ENCODE measurements at places on chromosomes 4 and X.

GRCh38 chr4:7701866-7702649 lies 237.6 kb downstream of the AFAP1 start:
- DNase-seq: no peak

DNA sequence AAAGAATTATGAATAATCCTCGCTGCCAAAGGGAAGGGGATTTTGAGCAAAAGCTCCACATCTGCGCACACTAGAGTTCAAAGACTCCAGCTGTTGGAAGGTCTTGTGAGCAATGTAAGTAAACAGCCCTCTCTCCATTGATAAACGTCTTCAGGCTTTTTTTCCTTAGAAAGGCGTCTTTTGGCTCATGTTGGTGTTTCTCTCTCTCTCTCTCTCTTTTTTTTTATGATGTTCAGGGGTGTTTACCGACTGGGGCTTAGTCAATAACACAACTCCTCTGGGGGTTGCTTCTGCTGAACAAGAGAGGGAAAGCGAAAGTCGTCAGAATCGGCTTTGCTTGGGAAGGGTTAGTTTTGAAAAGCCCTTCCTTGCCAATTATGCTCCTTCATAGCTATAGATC lies 53.2 kb upstream of the C1QTNF7 start:
- DNase-seq: no peak

DNA sequence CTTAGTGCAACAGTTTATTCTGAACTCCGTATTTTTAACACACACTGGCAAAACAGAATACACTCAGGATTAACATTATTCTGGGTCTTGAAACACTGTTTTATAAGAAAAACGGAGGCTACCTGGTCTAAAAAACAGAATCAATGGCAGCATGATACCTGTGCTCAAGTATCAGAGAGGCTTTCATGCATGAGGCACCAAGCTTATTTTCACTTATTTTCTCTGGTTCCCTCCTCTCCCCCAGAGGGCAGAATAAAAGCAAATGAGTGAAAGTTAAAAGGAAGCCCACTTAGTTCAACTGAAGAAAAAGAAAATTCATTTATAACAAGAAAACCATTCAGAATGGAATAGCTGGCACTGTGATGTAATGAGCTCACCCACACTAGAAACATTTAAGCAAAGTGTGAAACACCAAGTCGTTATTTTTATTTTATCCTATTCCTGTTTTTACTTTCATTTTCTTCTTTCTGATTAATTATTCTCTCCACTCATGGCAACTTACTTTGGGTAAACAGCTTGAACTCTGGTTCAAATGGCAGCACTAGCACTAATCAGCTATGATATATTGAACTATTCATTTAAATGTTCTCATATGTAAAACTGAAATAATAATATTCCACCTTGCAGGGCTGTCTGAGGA lies 211.8 kb downstream of the PPP3CA start:
- DNase-seq: no peak

DNA sequence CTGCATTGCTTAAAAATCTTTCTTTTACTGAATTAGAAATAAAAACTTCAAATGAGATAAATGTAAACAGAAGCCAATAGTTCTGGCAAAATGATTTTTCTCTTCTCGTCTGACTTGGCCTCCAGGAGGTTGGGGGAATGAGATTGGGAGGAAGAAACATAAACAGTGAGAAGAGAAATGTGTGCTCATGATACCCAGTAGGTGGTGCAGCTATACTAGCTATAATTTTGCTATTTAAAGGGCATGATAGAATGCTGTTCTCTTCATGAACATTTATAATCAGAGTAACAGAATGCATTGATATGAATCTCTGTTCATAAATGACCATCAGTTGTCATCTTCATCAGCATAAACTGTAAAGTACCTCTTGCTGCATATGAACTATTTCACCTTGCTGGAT lies 85.5 kb downstream of the TACR3 start:
- no peak for DNase-seq

- DNase-seq: peak; percentile 19
These were observed 44.9 kb downstream of the ZNF182 start for GRCh38 chrX:47958761-47959342.

- DNase-seq: no peak
These were observed 761.4 kb downstream of the CCSER1 start for GRCh38 chr4:90888571-90888970.

DNA sequence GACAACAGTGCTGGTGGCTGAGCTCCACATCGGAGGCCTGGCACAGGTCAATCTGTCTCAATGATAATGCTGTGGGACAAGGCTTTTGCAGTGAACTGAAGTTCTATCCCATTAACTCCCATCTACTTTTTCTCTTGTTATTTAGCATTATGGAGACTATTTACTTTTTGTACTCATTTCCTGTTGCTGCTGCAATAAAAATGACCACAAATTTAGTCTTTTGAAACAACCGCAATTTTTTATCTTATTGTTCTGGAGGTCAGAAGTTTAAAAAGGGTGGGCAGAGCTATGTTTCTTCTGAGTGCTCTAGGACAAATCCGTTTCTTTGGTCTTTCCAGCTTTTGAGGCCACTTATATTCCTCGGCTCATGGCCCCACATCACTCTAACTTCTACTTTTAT lies 111.0 kb upstream of the PITX2 start:
- peak; percentile 82 for DNase-seq

GRCh38 chrX:107940095-107940494 lies 42.1 kb downstream of the TEX13B start:
- peak; percentile 28 for DNase-seq

- DNase-seq: no peak
These were observed 82.0 kb upstream of the CPEB2 start for GRCh38 chr4:14920237-14920636.

DNA sequence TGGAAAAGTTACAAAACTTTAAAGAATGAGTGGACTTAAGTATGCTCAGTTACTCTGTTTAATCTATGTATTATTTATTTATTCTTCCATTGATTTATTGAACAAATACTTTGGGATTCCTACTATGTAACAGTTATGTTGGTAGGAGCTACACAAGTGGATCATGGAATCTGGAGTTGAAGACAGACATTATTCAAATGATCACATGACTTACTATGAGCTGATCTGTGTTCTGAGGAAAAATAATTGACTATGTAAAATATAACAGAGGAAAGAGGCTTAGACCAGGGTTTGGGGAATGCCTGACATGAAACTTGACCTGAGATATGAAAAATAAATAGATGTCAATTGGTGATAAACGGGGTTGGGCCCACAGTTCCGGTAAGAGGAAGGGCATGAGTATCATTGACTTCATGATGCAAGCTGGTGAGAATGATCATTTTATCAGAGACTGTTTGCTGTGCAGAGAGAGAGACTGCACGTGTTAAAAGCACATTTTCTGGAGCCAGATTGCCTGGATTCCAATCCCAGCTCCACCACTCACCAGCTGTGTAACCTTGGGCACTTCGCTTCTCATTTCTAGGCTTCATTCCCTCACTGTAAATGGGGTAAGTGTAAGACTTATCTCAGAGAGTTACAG lies 179.0 kb downstream of the SPCS3 start:
- DNase-seq: peak; percentile 15

GRCh38 chr4:168981460-168981859 lies 28.6 kb downstream of the CBR4 start:
- no peak for DNase-seq

DNA sequence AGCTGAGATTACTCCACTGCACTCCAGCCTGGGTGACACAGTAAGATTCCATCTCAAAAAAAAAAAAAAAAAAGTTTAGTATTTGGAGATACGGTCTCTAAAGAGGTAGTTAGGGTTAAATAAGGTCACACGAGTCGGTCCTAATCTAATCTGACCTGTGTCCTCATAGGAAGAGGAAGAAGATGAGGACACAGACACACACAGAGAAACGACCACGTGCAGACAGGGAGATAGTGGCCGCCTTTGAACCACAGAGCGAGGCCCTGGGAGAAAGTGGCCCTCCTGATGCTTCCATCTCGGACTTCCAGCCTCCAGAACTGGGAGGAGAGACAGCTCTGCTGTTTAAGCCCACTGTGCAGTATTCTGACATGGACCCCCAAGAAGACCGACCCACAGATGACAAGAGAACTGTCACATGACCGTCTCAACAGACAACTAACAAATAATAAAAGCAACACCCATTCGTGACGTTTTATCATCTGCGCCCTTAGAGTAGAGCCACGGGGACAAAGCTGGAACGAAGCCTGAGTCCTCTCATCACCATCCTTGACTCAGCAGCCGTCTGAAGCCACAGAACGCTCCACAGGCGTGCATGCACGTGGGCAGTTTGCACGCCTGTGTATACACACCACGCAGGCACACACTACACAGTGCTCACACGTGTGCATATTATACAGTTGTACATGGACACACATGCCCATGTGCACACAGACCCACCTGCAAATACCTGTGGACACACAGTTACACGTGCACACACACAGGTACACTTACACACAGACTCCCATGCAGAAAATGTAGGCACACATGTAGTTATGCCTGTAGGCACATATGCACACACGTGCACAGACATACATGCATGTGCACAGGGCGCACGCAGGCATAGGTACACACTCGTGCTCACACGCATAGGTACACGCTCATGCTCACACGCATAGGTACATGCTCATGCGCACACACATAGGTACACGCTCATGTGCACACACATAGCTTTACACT lies 51.7 kb downstream of the FAM53A start:
- DNase-seq: no peak

GRCh38 chr4:37450309-37450708 lies 205.8 kb downstream of the NWD2 start:
- no peak for DNase-seq

GRCh38 chrX:40471965-40472648 lies 108.7 kb upstream of the ATP6AP2 start:
- no peak for DNase-seq

GRCh38 chr4:73221734-73222133 lies 36.9 kb downstream of the ANKRD17 start:
- DNase-seq: no peak

- peak; percentile 19 for DNase-seq
These were observed 38.4 kb upstream of the ARSD start for GRCh38 chrX:2967584-2967983.

DNA sequence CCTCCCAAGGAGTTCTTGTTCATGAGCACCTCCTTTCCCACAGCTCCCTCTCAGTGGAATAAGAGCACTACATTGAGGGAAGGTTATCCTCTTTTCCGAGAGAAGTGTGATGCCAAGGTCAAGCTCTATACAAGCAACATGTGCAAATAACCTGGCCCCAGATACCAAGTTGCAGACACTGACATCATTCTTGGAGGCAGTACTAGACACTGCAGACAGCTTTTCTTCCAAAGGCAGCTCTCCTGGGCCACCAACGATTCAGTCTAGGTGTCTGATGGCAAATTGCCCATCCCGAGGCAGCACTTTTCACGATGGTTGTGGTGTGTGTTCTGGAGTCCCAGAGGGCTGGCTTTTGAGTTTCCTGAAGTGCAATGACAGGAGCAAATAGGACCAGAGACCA lies 384.9 kb downstream of the TLL1 start:
- DNase-seq: peak; percentile 19

GRCh38 chrX:8728932-8729535 lies 2.9 kb downstream of the ANOS1 start:
- peak; percentile 9 for DNase-seq

DNA sequence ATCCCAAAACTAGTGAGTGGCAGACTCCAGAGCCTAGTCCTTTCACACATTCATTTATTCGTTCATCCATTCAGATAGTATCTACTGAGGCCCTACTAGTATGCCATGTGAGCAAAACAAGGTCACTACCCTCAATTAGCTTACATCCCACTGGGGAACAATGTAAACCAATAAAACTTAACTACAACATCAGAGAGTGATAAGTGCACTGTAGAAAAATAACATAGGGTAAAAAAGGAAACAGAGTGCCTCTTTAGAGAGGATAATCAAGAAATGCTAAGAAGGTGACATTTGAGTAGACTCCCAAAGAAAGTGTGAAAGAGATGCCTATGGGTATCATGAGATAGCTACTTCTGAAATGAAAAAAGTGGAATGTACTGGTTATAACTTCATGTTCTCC lies 18.5 kb downstream of the PAPSS1 start:
- no peak for DNase-seq

Measured in M059J (cell line).